ENCODE measurements at places on chromosomes 2 and 18.
A peak's percentile ranks its signal among the peaks of the same experiment; 100 is the strongest.

GRCh38 chr2:65053199-65053598, 3.0 kb upstream of the CEP68 start:
- DNase-seq, result peak; percentile 68

DNA sequence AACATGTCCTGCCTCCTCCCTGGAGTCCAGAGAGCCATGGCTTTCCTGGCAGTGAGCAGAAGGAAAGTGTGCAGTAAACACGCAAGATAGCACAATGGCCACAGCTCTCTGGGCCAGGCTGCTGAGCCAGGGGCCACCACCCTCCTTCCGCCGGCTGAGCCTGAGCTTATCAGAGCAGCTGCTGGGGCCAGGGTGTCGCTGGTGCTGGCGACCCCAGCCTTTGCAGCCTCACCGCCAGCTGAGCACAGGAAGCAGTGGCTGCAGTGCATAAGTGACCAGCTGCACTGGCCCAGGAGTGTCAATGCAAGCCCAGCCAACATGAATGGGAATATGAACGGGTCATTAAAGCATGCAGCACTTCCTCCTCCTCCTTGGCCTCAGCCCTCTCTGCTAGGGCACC, 172.0 kb downstream of the ZFP36L2 start:
- DNase-seq, result no peak

DNA sequence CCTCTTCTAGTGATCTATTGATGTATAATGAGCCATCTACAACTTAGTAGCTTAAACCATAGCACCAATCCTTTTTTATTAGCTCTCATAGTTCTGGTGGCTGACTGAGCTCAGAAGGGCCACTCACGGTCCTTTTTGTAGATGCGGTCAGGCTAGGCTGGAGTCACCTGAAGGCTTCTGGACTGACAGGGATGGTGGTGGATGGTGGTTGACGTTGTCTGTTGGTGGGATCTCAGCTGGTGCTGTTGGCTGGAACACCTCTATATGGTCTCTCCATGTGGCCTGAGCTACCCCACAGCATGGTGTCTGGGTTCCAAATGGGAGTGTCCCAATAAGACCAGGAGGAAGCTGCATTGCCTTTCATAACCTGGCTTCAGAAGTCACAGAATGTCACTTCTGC, 68.0 kb downstream of the BCL2L11 start:
- DNase-seq, result no peak

DNA sequence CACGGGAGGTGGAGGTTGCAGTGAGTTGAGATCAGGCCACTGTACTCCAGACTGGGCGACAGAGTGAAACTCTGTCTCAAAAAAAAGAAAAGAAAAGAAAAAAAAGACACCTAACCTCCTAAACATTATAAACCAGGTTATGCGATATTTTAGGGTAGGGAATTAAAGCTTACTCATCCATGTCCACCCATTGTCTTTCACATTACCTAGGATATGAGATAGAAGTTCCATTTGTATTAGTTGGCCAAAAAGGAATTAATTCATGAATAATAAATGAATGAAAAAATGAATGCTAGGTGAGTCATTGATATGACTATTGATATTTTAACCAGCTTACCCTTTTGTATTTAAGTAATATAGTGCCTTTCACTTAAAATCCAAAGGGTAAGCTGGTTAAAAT, 132.9 kb downstream of the FAM161A start:
- DNase-seq, result no peak
